ENCODE measurements at places on chromosomes 5 and 9. TPM values are rescaled to one million over a fixed set of nuclear protein-coding genes. Genes with fewer than 3 reads are reported as not detected.

- no peak for DNase-seq
These were observed 5.2 kb downstream of the RNF44 start for GRCh38 chr5:176531902-176532493.

- DNase-seq: no peak
These were observed 140.1 kb upstream of the FBXL17 start for GRCh38 chr5:108521841-108522506.

DNA sequence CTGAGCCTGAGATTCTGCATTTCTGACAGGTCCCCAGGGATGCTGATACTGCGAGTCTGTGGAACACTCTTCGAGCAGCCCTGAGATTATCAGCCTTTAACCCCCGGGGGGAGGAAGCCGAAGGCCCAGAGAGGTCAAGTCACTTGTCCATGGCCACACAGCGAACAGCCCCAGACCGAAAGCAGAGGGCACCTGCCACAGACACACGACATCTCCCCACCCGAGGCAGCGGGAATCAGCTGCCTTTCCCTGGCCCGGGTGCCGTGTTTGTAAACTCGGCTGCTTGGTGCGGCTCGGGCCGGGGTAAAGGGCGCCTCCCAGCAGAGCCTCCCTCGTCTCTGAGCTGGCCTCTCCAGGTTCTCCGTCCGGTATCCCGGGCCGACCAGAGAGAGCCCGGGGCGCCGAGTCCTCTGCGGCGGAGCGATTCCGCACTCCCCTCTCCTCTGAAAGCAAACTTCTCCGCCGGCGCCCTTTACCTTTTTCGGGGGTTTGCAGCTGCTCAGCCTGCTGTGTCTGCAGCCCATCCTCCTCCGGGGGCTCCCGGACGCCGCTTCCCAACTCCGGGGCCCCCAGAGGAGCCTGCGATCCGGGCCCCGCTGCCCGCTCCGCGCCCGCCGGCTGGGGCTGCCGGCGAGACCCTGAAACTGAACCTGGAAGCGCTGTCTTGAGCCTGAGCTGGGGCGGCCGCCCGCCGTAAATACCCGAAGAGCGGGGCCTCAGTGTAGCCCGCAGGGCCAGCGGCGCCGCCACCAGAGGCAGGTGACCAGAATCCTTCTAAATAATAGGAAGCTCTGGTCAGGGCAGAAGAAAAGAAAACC, at the start of gene CCDC69:
Gene CCDC69 (minus strand): TSS at position 646 of the 818 bp plus-strand sequence. CDS start 122 bp downstream, at position 524.
- peak; percentile 56 for DNase-seq

DNA sequence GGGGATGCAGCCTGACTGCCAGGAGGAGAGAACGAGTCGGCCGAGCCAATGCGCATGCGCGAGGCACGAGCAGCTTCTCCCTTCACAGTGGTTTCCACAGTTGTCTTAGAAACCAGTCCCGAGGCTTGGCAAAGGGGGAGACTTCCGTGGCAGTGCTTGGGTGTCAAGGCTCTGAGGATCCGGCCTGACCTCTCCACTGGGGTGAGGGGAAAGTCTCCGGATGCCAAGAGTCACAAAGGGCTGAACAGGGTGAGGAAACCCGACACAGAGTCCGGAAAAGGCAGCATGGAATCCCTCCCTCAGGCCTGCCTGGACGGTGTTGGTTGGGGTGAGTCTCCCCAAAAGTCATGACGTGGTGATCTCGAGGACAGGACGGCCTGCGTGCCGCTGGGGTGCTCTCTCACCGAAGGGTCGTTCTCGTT, 475.5 kb downstream of the SPATA31A7 start:
- DNase-seq: no peak

GRCh38 chr5:56813302-56813701, 2.0 kb upstream of the MAP3K1 start:
- DNase-seq: no peak

Gene TNIP1
- total RNA-seq: 506 TPM

DNA sequence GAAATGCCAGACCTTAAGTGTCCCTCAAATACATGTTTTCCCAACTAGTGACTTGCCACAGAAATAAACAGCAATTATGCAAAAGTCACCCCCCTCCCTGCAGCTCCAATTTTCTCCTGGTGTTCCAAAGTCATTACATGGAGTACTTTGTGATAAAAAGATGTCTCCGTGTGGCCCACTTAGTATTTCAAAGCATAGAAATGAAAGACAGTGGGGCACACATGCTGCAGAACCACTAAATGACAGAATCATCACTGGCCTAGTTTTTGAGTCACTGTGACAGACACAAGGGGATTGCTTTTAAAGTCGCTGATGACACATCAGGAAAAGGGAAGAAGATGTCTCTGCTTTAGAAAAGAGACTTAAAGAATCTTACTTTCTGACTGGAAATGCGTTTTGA, 323.4 kb downstream of the PSAT1 start:
- DNase-seq: no peak

- no peak for DNase-seq
These were observed 971.5 kb downstream of the EFNA5 start for GRCh38 chr5:106699198-106699597.

- DNase-seq: no peak
These were observed 51.5 kb downstream of the RAB14 start for GRCh38 chr9:121150188-121150587.

Gene ITK
- total RNA-seq: 0.86 TPM

DNA sequence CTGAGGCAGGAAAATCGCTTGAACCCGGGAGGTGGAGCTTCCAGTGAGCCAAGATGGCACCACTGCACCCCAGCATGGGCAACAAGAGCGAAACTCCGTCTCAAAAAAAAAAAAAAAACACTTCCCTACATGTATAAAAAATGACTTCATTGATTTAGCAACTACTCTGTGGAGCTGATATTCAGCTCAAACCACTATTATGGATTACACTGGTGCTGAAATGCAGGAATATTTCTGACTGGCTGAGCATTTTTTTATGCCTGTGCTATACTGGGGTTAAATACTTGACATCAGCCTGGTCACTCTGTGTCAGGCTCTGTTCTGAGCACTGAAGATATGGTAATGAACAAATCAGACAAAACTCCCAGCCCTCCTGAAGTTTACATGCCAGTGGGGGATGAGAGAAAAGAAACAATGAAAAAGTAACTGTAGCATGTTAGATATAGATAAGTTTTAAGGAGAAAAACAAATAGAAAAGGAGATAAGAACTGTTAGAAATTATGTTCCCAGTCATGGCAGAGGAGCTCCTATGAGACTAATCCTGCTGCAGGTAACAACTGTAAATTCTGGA, 22.6 kb upstream of the TTC39B start:
- DNase-seq: no peak

GRCh38 chr5:178241688-178242231, 9.2 kb upstream of the PHYKPL start:
- DNase-seq: no peak

DNA sequence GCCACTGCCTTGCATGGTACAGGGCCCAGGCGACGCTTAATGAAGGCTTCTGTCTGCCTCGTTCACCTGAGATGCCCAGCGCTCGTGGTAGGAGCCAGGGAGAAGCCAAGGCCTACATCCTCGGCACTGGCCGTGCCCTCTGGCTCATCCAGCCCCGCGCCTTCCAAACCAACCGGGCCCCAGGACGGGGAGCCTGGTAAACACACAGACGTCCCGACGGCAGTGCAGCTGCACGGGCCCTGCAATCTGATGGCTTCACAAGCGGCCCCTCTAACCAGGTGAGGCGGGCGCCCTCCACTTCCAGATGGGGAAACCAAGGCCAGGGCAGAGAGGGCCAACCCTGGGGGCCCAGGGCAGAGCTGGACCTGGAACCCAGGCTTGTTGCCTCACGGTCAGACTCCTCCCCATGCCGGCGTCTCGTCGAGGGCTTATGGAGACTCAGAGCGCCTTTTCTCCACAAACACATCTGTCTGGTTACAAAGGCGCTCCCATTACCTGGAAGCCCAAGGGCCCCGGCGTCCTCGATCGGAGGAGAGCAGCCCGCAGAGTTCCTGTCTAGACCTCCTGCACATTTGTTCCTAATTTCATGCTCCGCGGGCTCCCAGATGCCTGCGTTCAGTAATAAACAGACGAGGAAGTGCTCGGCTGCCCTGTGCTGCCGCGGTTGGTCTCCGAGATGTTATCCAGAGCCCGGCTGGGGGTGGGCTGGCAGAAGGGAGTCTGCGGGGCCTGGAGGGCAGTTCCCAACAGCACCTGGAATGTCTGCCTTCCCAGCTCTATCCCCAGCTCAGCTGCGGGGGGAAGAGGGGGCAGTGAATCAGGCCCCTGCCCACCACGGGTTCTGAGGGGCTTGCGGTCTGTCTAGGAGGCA, 23.5 kb downstream of the FAM163B start:
- DNase-seq: no peak

Gene NKD2
- 0.16 TPM for total RNA-seq

Gene SVEP1
- total RNA-seq: not detected

- DNase-seq: no peak
These were observed 204.1 kb upstream of the SEMA6A start for GRCh38 chr5:116778651-116779280.

Gene DHFR
- total RNA-seq: 11.1 TPM

DNA sequence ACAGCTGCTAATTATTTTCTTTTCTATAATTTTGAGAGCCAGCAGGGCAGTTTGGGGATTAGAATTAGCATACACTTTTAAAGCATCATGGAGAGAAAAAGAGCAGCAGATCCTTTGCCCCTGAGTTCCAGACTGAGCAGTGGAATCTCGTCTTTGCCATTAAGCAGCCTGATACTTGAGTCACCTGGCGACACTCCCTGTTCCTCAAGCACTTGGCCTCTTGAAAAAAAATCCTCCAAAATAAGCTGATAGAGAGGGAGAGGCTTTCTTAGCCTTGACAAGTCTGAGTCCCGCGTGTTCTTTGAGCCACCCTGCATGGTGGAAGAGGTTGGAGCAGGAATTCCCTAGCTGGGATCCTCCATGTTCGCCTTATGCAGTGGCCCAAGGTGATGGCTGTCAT, 398.3 kb downstream of the IRX2 start:
- DNase-seq: no peak

DNA sequence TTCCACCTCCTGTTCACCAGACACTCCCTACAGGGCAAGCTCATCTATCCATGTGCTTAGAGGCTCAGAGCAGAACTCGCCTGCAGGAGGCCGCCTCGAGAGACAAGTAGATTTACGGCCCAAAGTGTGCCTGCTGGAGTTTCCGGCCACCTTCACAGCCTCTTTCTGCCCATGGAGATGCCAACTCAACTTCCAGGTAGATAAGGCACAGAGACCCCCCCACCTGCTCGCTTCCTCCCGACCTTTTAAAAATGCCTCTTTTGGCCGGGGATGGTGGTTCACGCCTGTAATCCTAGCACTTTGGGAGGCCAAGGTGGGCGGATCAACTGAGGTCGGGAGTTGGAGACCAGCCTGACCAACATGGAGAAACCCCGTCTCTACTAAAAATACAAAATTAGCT, 46.6 kb downstream of the EXD3 start:
- DNase-seq: no peak
